ENCODE measurements at places on chromosomes 4 and X. TPM values are rescaled to one million over a fixed set of nuclear protein-coding genes. Genes with fewer than 3 reads are reported as not detected.

The SORBS2 gene
- total RNA-seq: not detected

The ZMAT1 gene
- 3.8 TPM for total RNA-seq

The MBTPS2 gene
- 9.4 TPM for total RNA-seq

The MID1 gene
- total RNA-seq: 0.23 TPM

The TAF1 gene
- 45.5 TPM for total RNA-seq

The PIGA gene
- total RNA-seq: 19.2 TPM

The BRS3 gene
- not detected for total RNA-seq

The DDX53 gene
- not detected for total RNA-seq

The UCP1 gene
- not detected for total RNA-seq

The FAM149A gene
- total RNA-seq: 0.23 TPM

The CT55 gene
- total RNA-seq: not detected

The KIAA1210 gene
- not detected for total RNA-seq

The SMIM43 gene
- not detected for total RNA-seq

The DUSP9 gene
- total RNA-seq: not detected

The HTN3 gene
- total RNA-seq: not detected

The DDIT4L gene
- total RNA-seq: 0.95 TPM

The ZNF732 gene
- total RNA-seq: not detected

The KCNE5 gene
- total RNA-seq: 0.32 TPM

The NR0B1 gene
- total RNA-seq: not detected

The ATG4A gene
- total RNA-seq: 10.0 TPM

The ARHGAP6 gene
- total RNA-seq: not detected

The CORIN gene
- total RNA-seq: not detected

Measured in T-helper 2 cell treated with Interferon-gamma antibody and Interleukin-4, amounts not matched to agents 100 ng/mL and 5 ng/mL, for 36 hours (primary cell).